IPS DF 19.7 (cell line): ENCODE measurements at places on chromosomes 12 and 14.

DNA sequence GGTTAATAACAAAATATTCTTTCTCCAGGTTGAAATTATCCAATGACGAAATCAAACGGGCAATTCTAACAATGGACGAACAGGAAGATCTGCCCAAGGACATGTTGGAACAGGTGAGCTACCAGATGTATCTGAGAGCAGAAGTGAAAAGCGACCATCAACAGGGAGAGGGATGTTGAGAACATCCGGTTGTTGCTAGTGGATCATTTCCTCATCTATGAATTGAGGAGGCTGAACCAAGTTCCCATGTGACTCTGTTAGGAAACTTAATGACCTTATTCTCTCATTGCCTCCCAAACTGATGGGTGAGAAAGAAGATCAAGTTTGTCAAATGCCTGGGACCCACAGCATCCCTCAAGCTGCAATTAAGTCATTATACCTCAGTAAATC, 117.7 kb downstream of the GPR135 start:
- DNase-seq: no peak

DNA sequence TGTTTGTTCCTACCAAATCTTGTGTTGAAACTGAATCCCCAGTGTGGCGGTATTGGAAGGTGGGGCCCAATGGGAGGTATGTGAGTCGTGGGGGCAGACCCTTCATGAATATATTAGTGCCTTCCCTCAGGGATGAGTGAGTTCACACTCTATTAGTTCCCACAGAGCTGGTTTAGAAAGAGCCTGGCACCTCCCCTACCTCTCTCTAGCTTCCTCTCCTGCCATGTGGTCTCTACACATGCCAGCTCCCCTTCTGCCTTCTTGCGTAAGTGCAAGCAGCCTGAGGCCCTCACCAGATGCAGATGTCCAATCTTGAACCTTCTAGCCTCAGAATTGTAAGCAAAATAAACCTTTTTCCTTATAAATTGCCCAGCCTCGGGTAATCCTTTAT, 105.8 kb downstream of the SPTSSA start:
- DNase-seq: no peak

GRCh38 chr12:49987625-49988303, 15.0 kb downstream of the AQP6 start:
- no peak for DNase-seq

DNA sequence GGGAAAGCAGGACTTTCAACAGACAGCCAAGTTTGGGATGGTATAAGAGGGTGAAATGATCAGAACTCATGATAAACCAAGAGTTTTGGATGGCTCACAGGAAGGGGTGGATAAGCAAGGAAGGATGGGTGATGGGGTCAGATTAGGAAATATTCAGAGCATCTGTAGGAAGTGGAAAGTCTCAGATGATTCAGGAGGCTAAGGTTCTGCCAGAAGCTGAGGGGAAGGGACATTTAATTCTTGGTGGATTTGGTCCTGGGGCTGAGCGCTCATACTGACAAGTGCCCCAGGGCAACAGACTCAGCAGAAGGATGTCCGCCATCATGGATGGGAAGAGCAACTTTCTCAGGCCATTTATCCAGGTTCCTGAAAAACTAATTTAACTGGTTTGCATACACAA, 28.4 kb upstream of the BDKRB2 start:
- no peak for DNase-seq

- peak; percentile 9 for DNase-seq
Measured at GRCh38 chr12:103012884-103013283, 55.4 kb downstream of the ASCL1 start.

DNA sequence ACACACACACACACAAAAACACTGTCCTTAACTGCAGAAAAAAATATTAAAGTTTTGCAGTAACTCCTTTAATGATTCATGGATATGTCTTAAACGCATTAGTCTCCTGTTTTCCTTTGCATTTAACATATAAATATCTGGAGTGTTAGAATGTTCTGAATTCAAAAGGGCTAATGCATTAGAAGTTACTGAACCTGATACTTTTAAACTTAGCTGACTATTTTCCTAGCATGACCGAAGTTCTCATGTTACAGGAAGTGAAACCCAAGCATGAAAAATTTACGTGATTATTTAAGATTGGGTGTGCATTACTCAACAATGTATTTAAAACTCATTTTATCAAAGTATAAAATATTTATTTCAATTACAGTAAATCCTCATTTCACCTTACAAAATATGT, 791.2 kb downstream of the FLRT2 start:
- DNase-seq: no peak

GRCh38 chr12:97246368-97246767, 216.2 kb upstream of the RMST start:
- DNase-seq: no peak

GRCh38 chr12:53060721-53061276, 10.9 kb downstream of the TNS2 start:
- DNase-seq: no peak

DNA sequence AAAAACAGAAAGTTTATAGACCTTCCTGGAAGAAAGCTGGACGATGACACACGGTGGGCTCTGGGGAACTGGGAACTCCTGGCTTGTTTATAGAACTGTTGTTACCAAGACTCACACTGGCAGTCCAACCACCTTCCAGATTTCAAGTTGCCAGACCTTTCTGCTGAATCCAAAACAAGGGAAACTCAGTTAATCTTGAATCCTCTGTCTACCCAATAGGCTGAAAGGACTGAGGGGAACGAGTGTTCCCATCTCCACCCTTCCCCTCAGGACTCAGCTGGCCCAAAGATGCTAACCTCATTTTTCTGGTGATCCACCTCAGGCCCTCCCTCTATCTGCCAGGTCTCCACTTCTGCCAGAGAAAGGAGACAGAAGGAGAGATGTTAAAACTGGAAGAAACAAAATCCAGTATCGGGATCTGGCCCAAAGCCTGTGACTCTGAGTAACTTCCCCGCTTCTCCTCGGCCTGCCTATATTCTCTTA, 231.4 kb downstream of the ANO2 start:
- DNase-seq: no peak

DNA sequence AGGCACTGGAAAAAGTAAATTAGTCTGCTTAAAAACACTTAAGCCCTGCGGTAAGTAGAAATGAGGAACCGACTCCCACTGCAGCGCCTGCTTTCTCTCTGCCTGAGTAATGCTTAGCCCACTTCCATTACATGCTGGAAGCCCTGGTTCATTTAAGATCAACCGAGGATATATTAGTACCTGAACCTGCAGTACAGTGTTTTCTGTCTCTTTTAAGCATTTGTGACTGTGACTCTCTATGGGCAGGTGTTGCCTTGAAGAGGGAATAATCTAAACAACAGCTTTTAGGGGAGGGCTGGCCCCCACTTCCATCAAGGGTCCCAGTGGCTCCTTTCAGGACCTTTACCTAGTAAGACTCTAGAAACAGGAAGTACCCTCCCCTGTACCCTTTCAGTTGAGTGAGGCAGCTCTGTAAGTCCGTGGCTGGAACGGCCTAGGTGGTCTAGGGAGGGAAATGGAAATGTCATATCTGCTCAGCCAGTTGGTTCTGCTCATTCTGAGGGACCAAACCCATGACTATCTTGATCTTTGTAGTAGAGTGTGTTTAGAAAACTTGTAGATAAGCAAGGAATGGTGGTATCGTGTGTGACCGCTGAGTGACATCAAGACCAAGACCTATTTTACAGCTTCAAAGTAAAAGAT, 56.2 kb downstream of the FNTB start:
- DNase-seq: no peak
